ENCODE measurements at places on chromosomes 13 and 19.

DNA sequence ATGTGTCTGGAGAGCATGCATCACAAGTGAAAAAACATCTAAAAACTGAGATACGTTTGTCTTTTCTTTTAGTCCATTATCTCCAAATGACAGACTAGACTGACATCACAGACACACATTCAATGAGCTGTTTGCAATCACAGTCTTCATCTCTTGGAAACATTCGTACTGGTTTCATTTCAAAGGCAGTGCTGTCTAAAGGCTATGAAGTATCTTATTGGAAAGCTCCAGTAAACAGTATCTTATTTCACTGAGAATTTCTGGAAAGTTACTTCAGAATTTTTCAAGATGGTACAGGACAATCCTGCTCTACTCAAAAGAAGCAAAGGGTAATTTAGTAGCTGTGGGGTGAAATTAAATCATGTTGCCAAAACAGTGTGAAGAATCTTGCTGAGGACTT, 53.5 kb upstream of the TNFRSF19 start:
- DNase-seq, result no peak

GRCh38 chr19:18274781-18275356, 617 bp upstream of the IQCN start:
- no peak for DNase-seq

DNA sequence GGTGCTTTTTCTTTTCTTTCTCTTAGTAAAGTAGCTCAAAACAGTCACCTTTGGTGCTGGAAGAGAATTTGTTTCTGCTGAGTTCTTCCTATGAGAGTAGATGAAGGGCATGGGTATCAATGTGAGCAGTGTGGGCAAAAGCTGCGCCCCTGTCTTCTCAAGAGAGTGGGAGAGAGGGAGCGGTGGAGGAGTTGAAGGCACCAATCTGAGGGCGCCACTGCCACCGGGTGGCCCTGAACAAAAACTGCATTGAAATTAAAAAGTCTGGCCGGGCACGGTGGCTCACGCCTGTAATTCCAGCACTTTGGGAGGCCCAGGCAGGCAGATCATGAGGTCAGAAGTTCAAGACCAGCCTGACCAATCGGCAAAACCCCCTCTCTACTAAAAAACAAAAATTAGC, 28.7 kb upstream of the EPHX3 start:
- no peak for DNase-seq

DNA sequence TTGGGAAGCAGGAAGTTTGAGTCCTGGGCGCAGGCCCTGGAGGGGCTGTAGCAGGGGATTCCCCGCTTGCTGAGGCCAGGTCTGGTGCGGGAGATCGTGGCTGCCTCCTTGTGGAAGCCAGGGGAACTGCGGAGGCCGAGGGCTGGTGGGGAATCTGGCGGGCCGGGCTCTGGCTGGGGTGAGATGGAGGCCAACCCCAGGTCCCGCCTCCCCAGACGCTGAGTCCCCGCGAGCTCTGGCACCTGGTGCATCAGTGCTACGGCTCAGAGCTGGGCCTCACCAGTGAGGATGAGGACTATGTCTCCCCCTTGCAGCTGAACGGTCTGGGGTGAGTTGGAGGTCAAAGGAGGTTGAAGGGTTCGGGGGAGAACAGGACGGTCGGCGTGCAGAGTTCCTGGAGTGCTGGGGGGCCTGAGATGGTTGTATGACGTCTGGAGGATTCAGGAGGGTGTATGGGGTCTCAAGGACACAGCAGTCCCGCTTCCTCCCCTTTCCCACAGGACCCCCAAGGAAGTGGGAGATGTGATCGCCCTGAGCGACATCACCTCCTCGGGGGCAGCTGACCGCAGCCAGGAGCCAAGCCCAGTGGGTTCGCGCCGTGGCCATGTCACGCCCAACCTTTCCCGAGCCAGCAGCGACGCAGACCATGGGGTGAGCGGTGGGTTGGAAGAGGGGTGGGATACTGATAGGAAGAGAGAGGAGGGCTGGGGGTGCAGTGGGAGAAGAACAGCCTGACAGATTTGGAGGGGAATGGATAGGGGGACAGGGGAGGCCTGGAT, 13.1 kb downstream of the GRAMD1A start:
- DNase-seq, result no peak

DNA sequence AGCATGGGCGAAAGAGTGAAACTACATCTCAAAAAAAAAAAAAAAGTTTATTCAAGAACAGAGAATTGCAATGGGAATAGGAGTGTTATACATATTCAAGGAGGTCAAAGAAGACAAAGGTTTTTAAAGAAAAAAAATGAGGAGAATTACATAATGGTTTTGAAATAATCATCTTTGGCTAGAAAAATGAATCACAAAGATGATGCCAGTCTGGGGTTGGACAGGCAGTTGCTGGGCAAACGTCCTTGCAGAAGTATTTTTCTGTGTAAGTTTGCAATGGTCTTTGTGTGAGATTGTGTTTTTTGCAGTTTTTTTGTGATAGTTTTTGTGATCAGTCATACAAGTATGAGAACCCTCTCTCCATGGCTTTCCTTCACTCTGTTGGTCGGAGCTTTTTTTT, 23.7 kb downstream of the LYPD3 start:
- DNase-seq, result no peak

DNA sequence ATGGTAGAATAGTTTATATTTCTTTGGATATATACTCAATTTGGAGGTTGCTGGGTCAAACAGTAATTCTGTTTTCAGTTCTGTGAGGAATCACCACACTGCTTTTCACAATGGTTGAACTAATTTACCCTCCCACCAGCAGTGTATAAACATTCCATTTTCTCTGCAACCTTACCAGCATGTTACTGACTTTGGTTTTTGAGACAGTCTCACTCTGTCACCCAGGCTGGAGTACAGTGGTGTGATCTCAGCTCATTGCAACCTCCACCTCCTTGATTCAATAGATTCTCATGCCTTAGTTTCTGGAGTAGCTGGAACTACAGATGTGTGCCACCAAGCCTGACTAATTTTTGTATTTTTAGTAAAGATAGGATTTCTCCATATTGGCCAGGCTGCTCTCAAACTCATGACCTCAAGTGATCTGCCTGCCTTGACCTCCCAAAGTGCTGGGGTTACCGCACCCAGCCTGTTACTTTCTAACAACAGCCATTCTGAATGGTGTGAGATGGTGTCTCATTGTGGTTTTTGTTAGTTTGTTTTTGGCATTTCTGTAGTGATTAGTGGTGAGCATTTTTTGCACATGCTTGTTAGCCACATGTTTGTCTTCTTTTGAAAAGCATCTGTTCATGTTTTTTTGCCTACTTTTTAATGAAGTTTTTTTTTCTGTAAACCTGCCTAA, 12.5 kb downstream of the ZNF714 start:
- no peak for DNase-seq

DNA sequence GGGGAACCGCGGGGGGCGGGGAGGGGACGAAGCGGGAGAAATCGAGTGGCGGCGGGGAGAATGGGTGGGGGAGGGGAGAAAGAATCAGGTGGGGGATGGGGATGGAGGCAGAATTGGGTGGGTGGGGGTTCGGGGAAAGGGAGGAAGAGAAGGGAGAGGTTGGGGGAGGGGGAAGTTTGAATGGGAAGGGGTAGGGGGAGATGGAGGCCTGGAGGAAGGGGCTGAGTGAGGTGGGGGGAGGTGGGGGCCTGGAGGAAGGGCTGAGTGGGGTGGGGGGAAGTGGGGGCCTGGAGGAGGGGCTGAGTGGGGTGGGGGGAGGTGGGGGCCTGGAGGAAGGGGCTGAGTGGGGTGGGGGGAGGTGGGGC, 403 bp upstream of the ADAMTS10 start:
- DNase-seq, result no peak

DNA sequence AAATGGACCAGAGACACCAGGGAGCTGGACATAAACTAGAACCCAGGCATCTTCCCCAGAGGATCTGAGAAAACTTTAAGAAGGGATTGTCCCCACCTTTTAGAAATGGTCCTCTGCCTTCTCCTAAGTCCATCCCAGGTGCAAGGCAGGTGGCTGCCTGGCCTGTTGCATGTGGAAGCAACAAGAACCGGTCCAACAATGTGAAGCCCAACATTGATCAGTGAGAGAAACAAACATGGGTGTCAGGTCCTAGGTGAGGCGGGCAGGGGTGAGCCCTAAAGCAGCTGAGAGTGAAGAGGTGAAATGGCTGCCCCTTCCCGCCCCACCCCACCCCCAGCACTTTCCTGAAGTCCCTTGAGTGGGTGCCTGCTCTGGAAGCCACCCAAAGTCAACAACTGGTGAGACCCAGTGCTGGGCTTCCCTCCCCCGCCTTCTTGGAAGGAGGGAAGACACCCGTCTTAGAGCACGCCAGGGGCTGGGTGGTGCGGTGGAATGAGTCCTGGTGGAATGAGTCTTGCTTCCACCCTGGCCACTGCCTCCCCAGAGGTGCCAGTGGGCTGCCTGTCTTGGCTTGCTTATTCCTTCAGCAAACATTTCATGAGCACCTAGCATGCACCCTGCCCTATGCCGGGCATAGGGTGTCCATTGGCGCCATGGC, 1.7 kb downstream of the AP1M1 start:
- DNase-seq, result no peak

GRCh38 chr13:25819856-25820530, 231.8 kb downstream of the SHISA2 start:
- peak; percentile 94 for DNase-seq

DNA sequence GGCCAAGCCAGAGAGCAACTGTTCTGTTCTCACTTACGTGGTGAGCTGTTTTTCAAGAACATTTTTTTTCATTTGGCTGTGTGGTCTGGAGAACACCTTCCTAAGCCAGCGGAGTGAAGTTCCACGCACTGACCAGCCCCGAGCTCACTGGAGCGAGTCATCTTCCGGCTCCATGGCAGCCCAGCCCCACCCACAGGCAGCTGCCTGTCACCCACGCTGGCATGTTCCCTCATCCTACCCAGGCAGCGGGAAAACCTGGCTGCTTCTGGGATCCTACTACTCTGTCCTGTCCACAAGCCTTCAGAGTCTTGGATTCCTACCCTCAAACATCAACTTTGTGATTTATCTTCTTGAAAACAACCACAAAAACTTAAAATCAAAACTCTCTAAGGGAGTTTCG, 76.2 kb downstream of the GGACT start:
- no peak for DNase-seq

DNA sequence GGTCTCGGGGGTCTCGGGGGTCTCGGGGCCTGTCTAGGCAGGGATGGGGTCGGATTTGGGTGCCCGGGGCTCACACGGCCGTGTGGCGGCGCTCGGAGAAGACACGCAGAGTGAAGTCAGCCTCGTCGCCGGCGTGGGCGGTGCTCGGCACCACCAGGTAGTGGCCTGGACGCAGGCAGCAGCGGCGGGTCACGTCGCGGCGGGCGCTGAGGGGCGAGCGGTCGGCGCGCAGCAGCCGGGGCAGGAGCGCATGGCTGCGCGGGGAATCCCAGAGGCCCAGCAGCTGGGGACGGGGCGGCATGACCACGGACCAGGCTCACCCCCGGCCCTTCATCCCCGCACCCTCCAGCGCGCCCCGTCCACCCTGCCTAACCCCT, 8.2 kb downstream of the CAPN12 start:
- DNase-seq, result peak; percentile 24

- DNase-seq, result no peak
These were observed 167.1 kb upstream of the MAB21L1 start for GRCh38 chr13:35643625-35644024.

DNA sequence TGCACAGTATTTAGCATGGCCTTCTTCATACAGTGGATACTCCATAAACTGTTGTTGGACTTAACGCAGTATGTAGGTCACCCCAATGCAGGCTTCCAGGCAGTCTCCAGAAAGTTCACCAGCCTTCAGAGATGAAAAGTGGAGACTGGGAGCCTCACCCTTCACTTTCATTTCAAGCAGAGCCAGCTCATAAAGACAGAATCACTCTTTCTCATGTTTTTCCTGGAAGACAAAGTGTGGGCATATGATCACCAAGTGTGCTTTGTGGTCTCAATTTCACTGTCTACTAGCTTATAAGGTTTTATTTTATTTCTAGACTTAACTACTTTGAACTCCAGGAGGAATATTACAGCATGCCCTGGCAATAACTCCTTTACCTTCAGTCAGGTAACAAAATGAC, 26.3 kb upstream of the TNFSF11 start:
- no peak for DNase-seq

GRCh38 chr13:103031332-103031873, 34.8 kb downstream of the SLC10A2 start:
- no peak for DNase-seq

GRCh38 chr19:1837222-1837565, 11.1 kb downstream of the REXO1 start:
- DNase-seq, result no peak

DNA sequence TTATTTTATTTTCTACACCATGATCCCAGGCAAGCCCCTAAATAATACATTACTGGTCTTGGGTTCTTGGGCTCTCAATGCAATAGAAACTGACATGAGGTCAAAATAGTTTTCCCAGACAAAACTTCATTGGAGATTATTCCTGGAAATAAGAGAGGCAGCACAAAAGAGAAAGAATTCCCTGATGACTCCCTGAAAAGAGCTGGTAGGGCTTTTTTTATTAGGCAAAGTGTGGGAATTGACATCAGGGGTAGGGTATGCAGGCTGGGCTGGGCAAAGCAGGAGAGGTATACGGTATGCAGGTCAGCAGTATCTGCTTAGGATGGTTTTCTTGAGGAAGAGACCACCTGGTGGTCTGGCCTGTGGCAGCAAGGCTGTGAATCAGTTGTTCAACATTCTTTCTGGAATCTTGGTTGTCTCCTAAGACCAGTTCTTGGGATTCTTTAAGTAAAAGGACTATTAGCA, 9.3 kb upstream of the IGFL3 start:
- no peak for DNase-seq

DNA sequence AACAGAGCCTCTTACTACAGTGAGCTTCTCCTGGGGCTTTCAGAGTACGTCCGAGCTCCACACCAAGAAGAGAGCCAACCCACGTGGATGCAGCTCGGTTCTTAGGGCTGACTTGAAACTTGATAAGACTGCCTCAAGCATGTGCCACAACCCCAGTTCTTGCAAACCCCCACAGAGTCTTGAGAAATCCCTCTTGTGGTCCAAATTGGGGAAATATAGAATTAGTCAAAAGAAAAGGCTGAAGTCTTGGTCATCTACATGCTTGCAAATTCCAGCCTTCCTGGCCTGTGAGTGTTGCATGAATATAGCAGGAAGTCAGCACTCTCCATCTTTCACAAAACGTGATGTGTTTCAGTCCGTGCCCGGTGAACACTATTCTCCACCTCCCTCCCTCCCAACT, 95.2 kb downstream of the GGACT start:
- no peak for DNase-seq

GRCh38 chr19:40407714-40408597, 5.2 kb downstream of the PRX start:
- no peak for DNase-seq

- DNase-seq, result no peak
These were observed 7.8 kb downstream of the DOT1L start for GRCh38 chr19:2171349-2172145.

- DNase-seq, result peak; percentile 56
These were observed 30.3 kb upstream of the FRY start for GRCh38 chr13:32001154-32001768.

DNA sequence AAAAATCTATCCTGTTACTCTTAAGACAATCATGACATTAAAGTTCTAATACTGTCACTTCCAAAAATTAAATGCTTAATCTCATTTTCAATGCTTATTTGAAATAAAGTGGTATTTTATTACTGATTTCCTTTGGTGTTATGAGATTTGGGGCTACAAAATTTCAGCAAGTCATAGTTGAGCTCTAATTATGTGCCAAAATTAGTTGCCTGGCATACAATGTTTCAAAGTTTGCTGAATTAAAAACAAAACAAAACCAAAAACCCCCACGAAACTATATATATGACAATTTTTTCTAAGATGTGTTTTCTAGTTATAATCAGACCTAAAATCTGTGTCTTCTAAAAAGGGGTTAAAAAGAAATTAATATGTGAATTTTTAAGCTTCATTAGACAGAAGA, 62.2 kb downstream of the KCNRG start:
- DNase-seq, result no peak

GRCh38 chr19:46704379-46705076, 12.4 kb downstream of the PRKD2 start:
- DNase-seq, result peak; percentile 14

Measured in NCI-H748 treated with DMSO at 0.1 percent for 48 hours (cell line).